Activated CD4-positive, alpha-beta memory T cell treated with anti-CD3 and anti-CD28 coated beads for 36 hours (primary cell): ENCODE measurements at places on chromosomes 2 and 18.

GRCh38 chr2:101766871-101767739 is 69.6 kb downstream of the MAP4K4 start:
- DNase-seq: no peak

- no peak for DNase-seq
These were observed 80.5 kb upstream of the ABCA12 start for GRCh38 chr2:215218587-215219577.

- no peak for DNase-seq
These were observed 15.8 kb downstream of the ERLEC1 start for GRCh38 chr2:53802617-53803151.

- DNase-seq: no peak
These were observed 38.5 kb downstream of the INPP5D start for GRCh38 chr2:233098618-233099017.

- no peak for DNase-seq
These were observed 912.6 kb upstream of the FSHR start for GRCh38 chr2:50066873-50067272.

DNA sequence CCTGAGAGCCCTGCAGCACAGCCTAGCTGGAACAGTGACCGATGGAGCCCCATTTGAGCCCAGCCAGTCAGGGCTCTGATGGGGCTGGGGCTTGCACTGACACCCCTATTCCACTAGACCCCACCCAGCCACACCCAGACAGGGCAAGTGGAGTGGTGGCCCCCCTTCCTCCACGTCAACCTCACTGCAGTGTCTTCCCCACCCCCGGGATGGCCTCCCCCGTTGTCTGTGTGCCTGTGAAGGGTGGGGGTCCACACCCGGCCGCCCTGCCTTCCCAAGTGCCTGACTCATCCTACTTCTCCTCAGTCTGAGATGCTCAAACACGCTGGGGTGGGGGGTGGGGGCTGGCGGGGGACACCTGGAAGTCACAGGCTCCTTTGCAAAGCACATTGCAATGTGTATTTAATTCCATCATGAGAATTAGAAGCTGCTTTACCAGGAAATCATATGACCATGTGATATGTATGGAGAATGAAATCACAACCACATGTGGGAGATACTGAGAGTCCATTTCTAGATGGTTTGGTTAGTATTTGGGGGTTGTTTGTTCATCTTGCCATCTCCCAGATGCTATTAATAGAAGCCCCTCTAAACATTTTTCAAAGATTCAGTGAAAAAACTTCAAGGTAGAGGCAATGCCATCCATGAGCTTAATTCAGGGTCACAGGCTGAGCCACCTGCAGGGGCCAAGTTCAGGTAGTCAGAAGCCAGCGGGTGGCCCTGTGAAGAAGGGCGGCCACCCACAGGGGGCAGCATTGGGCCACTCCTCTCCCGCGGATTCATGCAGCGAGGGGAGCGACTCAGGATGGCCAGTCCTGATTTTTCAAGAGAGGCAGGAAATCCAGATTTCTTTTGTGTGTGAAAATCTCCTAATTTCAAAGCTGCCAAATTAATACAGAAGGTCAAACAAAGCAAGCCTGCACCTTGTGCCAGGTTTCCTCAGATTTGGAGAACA is 22.7 kb upstream of the GMPPA start:
- peak; percentile 78 for DNase-seq

GRCh38 chr18:61900504-61901281 is 7.9 kb upstream of the RNF152 start:
- no peak for DNase-seq

- no peak for DNase-seq
These were observed 52.4 kb downstream of the BABAM2 start for GRCh38 chr2:27942612-27943547.

DNA sequence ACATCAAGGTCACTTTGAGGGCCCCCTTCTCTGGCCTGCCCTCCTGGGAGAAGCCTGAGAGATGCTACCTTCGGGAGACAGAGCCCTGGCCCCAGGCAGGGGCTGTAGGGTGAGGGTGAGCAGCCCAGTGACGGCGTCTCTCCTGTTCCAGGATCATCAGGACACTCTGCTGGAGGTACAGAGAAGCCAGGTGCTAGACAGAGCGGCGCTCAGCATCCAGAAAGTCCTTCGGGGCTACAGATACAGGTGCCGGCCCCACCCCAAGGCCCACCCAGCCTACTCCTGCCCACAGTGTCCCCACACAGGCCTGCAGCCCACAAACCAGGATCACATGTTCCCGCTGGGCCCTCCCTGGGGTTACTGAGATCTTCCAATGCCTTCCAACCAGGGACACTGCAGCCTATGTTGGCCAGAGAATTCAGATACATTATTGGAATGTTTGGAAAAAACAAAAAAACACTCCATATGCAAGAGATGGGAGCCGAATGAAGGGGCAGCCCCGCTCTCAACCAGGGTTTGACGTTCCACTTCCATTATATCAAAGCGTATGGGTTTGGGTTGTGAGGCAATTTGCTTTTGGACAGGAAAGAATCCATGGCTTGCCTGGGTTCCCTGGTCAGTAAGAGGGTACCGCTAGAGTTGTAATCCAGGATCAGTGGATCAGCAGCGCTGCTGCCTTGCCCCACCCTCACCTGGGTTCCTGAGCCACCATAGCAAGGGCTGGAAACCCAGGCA is 49.5 kb upstream of the GPR17 start:
- no peak for DNase-seq
